ENCODE measurements at places on chromosomes 7 and 10. TPM values are rescaled to one million over a fixed set of nuclear protein-coding genes. Genes with fewer than 3 reads are reported as not detected.

Gene VGF
- polyA plus RNA-seq = 0.08 TPM

Gene HECW1
- 7.0 TPM for polyA plus RNA-seq

DNA sequence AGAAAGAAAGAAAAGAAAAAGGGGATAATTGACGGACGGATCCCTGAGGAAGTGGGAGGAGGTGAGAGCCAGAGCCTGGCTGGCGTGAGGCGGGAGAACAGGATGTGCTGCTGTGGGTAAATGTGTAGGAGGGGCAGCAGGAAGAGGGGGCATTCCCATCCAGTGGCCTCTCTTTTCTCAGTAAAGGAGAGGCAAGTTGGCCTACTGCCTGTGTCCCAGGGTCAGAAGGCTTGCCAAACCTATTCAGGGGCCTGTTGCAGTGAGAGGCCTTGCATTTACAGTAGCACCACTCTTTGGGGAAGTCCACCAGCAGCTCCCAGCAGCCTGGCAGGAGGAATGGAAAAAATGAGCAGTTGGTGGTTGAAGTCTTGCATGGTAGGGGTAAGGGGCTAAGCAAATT lies 26.6 kb upstream of the ASCC1 start:
- no peak for DNase-seq

GRCh38 chr7:47358357-47358756 lies 223.6 kb downstream of the TNS3 start:
- no peak for DNase-seq

DNA sequence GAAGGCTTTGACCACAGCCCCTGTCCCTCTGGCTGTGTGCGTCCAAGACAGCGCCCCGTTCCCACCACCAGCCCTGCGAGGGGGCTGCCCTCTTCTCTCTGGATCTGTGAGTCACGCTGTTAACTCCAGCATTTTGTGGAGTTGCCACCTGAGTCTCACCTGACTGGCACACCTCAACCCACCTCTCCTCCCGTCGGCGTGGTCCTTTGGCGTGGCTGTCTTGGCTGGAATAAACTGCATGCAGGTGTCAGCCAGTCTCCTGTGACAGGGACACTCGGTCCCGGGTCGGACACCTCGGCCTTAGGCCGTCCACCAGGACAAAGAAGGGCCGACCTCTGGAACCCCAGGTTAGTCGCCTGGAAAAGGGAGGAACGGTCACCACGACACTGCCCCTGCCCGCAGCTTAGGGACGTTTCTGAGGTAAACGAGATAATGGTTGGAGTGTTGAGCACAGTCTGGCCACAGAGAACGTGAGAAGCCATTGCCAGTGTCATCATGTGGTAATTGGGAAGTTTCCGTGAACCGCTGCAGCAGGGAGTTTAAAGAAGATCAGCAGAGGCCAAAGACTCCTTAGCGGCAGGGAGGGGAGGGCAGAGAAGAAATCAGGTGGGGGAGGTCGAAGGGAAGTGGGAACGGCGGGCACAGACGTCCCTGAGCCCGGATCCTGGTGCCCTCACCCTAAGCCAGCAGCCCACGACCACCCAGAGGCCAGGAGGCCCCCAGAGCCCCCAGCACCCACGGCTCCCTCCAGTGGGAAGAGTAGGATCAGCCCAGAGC lies 73.6 kb upstream of the FAM20C start:
- DNase-seq = no peak

Gene LLCFC1
- 1.4 TPM for polyA plus RNA-seq

Gene SEMA4G
- 50.3 TPM for polyA plus RNA-seq
